ENCODE measurements at places on chromosomes 11 and 22.

- ATAC-seq = no peak
These were observed 377.3 kb downstream of the TBC1D22A start for GRCh38 chr22:47139790-47140119.

DNA sequence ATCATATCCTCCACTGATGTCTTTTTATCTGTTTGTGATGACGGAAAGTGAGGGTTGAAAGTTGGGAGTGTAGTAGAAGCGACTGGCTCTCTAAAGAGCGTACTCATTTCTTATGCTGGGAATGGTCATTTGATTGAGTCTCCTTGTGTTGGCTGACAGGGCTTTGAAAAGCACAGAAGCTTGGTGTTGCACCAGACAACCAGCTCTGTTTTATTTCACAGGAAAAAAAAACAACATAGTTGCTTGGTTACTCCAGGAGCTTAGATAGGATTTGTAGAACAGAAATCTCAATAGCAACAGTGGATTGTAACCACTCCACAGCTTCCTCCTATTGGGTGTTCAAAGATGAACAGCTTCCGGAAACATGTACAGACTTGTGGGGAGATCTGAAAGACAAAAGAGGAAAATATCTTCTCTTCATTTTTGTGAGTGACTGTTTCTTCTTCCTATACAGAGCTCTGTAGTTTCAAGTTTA lies 2.7 kb downstream of the RBM14 start:
- ATAC-seq = no peak

DNA sequence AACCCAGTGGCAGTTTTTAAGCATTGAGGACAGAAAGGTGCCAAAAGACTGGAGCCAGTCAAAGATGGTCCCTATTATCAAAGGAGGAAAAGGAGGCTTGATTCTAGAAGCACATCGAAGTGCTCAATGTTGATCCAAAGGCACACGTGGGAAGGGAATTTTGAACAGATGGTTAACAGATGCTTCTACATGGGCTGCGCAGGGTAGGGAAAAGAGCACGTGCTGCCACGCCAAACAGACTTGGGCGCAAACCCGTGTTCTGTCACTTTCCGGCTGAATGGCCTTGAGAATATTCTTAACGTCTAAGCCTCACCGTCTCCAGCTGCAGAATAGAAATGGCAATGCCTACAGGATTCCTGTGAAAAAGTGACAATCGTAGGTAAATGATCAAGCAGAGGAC lies 217.9 kb upstream of the MTNR1B start:
- no peak for ATAC-seq

DNA sequence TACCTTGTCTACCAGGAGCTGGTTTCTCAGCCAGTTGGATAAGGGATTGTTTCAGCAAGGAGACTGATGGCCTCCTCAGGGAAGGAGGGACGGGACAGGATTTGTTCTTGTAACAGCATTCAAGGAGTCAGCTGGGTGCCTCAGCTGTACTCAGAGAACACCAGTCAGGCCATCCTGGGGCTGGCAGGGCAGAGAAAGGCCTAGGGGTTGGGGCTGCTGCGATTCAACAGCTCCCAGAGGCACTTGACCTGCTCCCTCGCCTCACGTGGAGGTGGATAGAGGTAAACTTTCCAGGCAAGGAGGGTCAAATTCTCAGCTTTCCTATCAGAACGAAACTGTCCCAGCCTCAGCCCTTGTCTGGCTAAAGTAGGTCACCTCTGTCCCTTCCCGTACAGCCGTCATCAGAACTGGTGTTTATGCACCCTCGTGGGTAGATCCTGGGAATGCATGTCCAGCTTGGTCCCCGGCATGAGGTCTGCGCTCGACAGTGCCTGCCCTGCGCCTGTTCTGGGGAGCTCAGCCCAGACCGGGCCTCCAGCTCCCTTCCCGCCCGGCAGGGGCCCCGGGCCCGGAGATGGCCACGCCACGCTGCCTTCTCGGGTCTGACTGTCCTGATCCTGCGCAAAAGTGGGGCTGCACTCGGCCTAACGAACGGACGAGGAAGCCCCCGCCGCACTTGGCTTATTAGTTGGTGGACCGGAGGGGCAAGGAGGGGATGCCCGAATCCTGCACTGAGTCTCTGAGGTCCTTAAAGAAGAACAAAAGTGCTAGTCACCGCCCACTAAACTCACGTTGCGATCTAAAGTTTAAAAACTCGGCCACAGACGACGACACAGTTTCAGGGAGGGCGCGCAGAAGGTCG lies 762 bp upstream of the CCDC134 start:
- ATAC-seq = peak; percentile 6

GRCh38 chr11:114857281-114857680 lies 179.0 kb downstream of the NXPE2 start:
- ATAC-seq = no peak

DNA sequence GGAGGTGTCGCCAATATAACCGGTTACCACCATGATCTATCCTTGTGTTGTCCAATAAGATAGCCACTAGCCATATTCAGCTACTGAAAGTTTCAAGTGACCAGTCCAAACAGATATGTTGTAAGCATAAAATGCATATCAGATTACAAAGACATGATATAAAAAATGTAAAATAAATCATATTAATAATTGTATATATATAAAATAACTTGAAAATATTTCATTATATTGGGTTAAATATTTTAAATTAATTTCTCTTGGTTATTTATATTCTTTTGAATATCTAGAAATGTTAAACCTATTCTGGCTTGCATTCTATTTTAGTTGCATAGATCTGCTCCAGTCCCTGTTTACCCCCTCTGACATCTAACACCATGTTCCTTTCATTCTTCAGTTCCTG lies 121.7 kb upstream of the SEZ6L start:
- no peak for ATAC-seq

- ATAC-seq = peak; percentile 57
These were observed 12.7 kb upstream of the CYP2R1 start for GRCh38 chr11:14904745-14905103.

GRCh38 chr11:34639545-34639944 lies 18.7 kb downstream of the EHF start:
- ATAC-seq = no peak

GRCh38 chr11:20129665-20130064 lies 30.6 kb downstream of the DBX1 start:
- ATAC-seq = no peak

DNA sequence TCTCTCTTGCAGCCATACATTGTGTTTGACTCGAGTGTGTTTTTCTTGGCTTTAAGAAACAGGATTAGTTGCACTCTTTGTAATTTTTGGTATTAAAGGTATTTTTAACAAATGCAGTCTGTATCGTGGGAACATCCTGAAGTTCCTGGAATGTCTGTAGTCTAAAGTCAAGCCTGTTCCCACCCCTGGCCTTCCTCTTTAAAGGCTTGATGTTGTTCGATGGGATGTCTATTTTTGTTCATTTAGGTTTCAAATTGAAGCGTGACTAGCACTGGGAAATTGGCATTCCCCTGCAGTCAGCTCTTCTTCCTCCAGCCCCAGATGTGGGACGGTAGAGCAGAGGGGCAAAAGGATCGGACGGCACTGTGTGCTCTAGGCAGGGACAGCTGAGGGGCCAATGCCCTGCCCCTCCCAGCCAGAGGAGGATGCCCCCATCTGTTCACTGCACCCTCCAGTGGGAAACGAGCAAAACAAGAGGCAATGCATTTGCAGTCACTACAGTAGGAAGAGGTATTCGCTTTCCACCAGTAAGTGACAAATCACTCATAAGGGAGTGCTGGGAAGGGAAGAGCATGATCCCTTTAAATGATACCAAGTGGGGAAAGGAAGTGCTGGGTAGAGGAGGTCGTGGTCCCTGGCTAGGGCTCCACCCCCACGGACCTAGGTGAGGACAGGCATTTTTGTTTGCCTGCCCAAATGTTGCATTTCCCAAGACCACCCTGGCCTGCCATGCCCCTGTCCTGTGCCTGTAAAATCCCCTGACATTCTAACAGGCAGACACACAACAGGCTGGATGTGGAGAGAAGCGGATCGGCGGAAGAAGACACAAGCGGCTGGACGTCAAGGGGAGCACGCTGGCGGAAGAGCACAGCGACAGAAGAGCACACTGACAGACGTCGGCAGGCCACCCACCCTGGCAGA lies 47.4 kb upstream of the SEPTIN5 start:
- ATAC-seq = no peak

DNA sequence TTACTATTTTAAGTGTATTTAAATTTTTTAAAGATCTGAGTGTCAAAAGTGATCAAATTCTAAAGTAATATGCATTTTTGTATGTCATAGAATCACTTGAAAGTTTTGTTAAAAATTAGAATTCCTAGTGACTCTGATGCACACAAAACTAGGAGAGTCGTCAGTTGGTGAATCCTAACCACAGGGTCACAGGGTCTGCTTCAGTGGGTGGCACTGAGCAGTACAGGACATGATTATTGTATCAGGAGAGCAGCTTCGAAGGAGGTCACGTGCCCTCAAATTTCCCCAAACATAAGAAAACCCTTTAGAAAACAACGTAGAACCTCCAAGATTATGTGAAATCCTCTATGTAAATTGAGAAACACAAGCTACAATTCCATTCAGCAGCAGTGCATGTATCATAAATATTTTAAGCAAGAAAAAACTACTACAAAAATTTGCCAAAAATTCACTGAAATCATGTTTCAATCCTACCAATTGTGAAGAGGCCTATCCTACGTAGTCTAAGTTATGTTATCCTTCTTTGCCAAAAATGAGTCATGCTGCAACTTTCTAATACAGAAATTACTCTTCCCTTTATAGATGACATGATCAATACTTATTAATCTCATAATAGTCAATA lies 323.6 kb downstream of the AASDHPPT start:
- ATAC-seq = no peak

- no peak for ATAC-seq
These were observed 10.3 kb downstream of the PRCP start for GRCh38 chr11:82890002-82890341.

DNA sequence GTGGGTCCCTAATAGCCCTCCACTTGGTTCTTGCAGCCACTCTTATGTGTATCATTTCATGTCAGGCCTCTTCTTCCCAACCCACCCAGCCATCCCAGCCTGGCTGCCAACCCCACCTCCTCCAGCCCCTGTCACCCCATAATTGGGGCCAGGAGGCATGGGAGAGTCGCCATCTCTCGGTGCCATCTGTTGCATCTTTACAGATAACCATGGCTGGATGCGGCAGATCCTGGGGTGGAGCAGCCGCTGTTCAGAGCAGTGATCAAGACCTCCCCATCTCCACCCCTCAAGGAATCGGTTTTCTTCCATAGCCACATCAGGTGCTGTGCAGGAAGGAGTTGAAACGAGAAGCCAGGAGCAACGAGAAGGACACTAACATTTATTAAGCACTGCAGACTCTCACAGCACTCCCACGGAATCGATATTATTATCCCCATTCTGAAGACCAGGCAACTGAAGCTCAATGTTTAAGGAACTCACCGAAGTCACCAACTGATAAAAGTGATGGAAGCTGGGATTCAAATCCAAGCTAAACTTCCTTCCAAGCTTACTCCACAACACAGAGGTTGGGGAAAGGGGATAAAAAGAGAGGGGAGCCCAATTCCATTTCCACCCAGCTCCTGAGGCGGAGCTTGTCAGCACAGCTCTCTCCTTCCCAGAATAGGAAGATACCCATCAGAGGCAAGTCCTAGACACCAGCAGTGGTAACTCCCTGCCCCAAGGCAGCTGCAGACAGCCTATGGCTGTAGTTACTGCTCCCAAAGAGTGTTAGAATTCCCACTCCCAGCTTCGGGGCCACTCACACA lies 2.7 kb downstream of the SLC43A1 start:
- no peak for ATAC-seq
